Skin of body (tissue), 3 donors: ENCODE measurements at places on chromosomes 6 and 20.

GRCh38 chr20:49579874-49580812 is 12.2 kb upstream of the PTGIS start:
- peak; percentile 75 for DNase-seq

- DNase-seq: peak; percentile 67
Observed at GRCh38 chr6:27133281-27134227, 113.9 kb upstream of the PRSS16 start.

DNA sequence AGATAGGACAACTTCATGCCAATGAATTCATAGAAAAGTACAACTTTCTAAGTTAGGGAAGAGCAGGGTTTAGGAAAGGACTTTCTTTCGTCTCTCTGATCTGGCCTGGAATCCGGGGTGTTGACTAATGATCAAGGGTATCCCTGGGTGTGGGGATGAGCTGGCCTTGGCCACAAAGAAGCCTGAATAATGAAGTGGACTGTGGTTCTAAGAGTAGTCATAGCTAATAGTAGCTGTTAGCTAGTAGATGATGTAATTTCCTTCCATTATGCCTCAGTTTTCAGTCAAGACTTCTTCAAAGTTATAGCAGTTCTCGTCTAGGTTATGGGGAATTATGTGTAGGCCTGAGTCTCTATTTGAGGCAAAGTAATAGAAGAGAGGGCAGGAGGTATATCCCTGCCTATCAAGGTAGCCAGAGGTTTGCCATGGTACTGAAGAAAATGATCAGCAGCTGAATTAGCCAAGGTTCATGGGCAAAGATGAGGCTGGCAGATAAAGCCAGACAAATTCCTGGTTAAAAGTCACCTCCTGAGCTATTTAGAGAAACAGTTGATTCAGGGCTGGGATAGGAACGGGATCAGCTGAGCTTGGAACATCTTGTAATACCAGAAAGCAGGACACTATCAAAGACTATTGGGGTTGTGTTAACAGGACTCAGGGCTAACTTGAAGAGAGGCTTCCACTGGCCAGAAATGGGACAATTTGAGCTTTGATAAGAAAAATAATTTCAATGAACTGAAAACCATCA is 18.7 kb upstream of the TRPC4AP start:
- DNase-seq: no peak

- DNase-seq: no peak
Observed at GRCh38 chr6:57180596-57180995, 8.5 kb downstream of the BAG2 start.

DNA sequence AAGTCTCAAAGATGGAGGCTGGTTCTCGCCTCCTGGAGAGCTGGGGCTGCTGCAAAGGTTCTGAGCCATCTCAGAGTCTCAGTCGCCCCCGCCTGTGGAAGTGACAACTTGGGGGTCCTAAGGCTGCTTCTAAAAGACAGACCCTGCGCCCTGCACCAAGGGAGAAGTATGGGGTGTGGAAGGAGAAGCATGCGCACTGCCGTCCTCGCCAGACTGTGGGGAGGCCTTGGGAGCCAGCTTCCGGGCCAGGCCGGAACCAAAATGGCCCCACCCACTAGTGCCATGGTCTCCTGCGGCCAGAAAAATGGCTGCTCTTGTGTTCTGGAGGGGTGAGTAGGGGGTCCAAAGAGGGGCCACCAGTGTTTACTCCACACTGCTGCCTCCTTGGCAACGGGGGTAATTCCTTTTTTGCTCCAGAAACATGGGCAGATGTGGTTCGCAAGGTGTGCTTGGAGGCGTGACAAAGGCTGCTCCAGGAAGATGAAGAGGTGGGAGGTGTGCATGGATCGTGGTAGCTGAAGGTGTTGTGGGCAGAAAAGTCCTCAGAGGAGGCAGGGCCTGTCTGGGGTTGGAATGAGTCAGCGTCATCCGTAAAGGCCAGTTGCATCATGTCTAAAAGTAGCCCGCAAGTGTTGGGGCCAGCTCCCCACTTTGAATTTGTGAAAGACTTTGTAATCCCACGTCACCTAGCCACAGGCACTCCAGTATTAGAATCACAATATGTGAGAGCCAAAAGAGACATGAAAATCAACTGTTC is 329.8 kb upstream of the SOX4 start:
- DNase-seq: no peak

GRCh38 chr6:161641175-161641574 is 367.3 kb upstream of the AGPAT4 start:
- DNase-seq: no peak

DNA sequence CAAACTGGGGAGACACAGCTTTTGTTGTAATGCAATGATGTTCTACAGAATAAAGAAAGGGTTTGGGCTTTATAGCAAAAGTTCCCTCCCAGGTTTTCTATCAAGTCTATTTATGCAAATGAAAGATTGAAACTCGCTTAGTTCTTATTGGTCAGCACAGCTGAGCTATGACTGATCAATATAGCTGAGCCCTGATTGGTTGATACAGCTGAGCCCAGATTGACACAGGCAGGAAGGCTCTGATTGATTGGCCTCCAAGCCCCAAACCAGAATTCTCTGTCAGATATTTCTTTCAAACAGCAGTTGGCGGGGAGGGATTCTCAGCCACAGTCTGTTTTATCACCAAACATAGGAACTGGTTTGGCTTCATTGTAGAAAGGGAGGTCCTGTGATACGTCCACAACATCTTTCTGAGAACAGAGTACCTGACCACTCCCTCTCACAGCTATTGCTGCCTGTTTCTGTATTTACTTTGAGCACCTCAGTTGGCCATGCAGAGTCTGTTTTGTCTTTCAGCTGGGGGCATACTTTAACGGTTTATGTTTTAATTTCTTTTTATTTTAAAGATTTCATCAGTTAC is 223.5 kb downstream of the PACRG start:
- no peak for DNase-seq

DNA sequence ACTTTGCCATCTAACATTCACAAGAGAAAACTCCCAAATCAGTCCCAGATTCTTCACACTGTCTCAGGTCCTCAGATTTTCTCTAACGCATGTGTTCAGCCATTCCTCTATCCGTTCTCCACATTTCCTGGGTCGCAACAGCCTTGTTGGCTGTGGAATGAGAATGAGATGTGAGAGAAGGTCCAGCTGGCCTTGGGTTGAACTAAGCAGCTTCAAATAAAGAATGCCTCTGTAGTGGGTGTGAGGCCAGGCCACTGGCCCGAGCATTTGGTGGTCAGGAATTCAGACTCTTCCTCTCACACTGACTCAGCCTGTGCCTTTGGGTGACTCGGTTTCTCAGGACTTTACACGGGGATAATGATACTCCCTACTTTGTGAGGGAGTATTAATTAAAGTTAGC is 73.8 kb upstream of the CCN6 start:
- DNase-seq: no peak
